ENCODE measurements at places on chromosomes 2 and 18. TPM values are rescaled to one million over a fixed set of nuclear protein-coding genes. Genes with fewer than 3 reads are reported as not detected.

Gene LYPD6
- 6.3 TPM for total RNA-seq

Gene GALNT5
- total RNA-seq, result 35.9 TPM

DNA sequence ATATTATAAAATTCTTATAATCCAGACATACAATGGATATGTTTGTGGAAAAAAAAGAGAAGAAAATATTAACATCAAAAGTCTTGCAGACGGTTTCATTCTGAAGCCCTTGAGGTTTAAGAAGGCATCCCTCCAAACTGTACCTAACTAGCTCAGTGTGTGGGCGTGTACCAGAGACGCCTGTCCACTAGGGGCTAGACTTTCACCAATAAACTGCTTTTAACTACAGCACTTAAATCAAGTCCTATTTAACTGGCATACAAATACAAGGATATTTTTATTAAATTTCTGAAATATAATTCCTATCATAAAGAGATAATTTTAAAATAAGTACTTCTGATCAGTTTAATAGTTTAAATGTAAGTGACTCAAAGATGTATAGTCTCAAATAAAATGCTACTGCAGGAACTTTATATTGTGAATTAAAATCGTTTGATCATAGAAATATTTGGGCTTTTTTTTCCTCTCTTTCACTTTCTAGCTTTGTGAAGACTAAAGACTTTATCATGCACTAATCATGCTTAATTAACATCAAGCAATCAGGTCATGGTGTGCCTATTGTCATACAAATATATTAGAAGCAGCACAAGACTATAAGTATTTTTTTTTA, 437.7 kb downstream of the SATB2 start:
- no peaks in the 10 kb centered on the region for H3K36me3 ChIP-seq
- no peak overlapping the region for H3K4me3 ChIP-seq
- no peaks in the 10 kb centered on the region for H3K27me3 ChIP-seq

Gene RFTN2
- 22.6 TPM for total RNA-seq

All from lung (tissue), 17 donors.